Cerebellar nuclear complex (tissue), 1 donor: ENCODE measurements at places on chromosomes 2 and 18.

DNA sequence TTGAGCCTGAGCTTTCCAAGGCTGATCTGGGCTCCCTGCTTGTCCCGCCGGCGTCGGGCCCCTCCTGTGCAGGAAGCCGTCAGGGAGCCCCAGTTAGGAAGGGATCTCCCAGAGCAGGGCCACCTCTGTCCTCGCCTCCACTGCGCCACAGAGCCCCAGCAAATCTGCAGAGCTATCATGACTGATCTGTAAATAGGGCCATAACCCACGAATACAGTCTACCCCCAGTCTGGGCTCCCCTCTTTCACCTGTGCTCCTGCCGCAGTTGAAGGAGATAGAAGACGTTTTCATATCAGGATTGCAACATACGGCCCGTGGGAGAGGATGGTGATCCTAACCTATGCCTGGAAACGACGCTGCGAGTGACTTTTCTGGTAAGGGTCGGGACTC is 138.7 kb downstream of the PTGR3 start:
- DNase-seq = no peak

DNA sequence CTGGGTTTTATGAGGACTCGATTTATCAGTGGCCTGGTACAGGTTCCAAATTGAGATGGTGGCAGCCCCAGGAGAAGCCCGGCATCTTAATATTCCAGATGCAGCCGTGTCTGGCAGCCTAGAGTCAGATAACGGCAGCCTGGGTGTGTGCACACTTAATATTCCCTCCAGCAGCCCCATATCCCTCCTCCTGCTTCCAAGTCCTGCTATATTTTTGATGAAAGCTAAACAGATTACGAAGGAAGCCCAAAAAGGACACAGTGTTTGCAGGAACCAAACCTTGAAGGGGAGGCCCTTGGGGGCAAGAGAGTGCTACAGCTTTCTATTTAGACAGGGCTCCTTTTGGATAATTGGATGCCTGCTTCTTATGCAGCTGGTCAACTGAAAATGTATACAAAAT is 25.1 kb upstream of the ALK start:
- DNase-seq = no peak

DNA sequence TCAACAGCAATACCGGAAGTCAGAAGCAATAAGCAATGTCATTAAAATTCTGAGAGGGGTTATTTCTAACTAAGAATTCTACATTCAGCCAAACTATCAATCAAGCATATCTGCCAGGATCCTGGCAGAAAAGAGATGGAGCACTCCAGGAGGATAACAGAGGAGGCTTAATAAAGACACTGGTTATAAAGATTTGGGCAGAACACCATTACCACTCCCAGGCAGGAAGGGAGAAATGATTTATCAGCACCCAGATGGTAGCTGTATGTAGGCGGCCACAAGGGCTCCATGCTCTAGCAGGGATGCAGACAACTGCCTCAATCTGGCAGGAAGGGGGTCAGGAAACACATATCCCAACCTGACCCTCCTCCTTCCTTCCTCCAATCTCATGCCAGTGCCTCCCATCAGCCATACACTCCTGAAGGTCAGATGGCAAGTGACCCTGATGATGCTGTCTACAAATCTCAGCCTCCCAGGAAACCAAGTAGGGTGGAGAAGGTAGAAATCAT is 20.5 kb upstream of the TNFAIP6 start:
- DNase-seq = no peak

GRCh38 chr2:219177552-219178376 is at the start of gene RETREG2:
RETREG2 (plus strand) TSS chr2:219178275; CDS start chr2:219178353, 78 bp downstream.
- DNase-seq = no peak

GRCh38 chr2:122804494-122804893 is 1049.0 kb downstream of the TSN start:
- DNase-seq = no peak
